NAMALWA (cell line): ENCODE measurements at places on chromosomes 12 and 14.

DNA sequence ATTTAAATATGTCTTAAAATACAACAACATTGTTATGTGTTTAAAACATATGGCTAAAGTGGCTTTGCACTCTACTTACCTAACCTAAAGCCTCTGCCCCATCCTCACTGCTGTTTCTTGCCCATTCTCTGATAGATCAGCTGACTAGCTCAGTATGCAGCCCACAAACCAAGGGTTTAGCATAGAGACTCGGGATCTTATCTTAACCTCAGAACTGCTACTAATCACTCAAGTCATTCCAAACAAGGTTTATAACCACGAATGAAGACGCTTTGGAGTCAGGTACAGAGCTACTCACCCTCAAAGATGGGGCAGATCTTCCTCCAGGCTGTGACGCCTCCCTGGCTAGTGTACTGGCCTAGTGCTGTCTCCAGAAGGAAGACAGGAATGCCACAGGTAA lies 19.3 kb downstream of the SLC6A13 start:
- DNase-seq, result no peak

- no peak for DNase-seq
Observed at GRCh38 chr12:94057262-94058151, 90.9 kb upstream of the PLXNC1 start.

DNA sequence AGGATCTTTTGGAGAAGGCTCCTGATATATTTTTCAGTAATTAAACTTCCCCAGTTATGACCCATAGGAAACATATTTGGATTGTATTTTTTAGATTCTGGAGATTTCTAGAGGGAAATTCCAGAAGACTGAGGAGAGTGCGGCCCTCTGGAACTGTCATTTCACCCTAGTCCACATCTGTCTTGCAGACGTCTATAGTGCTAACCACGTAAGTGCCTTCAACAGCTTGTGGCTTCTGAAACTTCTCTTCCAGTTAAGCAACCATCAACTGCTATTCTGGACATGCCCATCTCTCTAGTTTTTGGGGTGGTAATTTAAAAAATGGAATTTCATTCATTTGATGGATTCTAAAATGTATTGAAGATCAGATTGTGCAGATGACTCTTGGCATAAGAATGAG lies 1098.8 kb downstream of the TMEM121 start:
- DNase-seq, result no peak

GRCh38 chr14:97916100-97916499 lies 1118.9 kb downstream of the VRK1 start:
- DNase-seq, result no peak

GRCh38 chr12:89333564-89334252 lies 18.6 kb downstream of the DUSP6 start:
- no peak for DNase-seq

- no peak for DNase-seq
Observed at GRCh38 chr12:23039834-23040233, 414.9 kb downstream of the ETNK1 start.

DNA sequence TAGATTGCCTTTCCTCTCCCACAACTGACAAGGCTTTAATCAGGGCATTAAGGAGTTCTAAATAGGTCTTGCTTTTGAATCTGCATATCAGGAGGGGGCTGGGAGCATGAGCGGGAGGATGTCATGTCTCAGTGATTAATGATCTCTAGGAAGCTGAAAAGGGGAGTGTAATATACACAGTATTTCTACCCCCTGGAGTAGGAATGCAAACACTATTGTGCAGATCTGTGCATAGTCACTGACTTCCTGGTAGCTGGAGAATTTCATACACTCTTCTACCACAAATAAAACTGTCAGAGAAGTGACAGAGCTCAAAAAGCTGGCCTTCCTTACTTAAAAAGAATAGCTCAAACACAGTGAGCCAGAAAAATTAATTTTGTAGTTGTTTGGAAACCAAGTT lies 65.8 kb downstream of the RIC8B start:
- no peak for DNase-seq

- DNase-seq, result no peak
Observed at GRCh38 chr12:111768159-111768895, 1.6 kb downstream of the ALDH2 start.

DNA sequence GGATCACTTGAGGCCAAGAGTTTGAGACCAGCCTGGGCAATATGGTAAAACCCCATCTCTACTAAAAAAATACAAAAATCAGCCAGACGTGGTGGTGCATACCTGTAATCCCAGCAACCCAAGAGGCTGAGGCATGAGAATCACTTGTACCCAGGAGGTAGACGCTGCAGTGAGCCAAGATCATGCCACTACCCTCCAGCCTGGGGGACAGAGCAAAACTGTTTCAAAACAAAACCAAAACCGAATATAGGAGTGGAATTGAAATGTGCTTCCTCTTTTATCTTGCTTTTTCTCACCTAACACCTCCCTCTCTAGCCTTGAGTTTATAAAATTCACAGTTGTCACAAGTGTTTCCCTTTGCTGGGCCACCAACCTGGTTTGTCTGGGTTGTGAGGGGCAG lies 181.9 kb downstream of the PAH start:
- DNase-seq, result no peak

GRCh38 chr12:80617733-80618132 lies 89.7 kb upstream of the MYF6 start:
- DNase-seq, result no peak

DNA sequence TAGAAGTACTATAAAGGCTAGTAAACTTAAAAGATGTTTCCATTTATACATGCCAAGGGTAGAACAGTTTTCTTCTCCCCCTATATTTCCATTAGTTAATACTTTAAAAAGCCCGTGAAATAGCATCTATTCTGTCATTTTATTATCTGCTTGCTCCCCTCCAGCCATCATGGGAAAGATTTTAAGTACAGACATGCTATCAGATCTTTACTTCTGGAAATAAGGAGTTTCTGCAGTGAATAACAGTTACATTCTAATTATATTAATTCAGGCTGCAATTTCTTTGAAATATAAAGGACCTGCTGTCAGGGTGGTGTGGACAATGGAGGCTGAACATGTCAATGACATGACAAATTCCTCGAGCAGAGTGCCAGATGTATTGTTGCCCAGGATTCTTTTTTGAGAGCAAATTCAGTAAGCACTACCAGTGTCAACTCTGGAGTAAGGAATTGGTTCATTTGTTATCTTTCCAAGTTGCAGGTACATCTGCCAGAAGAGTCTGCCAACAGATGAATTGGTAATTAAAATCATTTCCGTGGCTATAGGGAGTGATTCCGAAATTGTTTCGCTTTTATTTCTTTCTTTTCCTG lies 151.3 kb downstream of the BTG1 start:
- no peak for DNase-seq

DNA sequence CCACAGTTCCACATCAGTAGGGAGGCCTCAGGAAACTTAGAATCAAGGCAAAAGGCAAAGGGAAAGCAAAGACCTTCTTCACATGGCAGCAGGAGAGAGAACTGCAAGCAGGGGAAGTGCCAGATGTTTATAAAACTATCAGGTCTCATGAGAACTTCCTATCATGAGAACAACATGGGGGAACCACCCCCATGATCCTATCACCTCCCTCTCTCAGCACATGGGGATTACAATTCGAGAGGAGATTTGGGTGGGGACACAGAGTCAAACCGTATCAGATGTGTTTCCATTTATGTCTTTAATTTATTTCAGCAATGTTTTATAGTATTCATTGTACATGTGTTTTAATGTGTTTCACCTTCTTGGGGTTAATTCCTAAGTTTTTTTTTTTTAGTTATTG lies 25.8 kb downstream of the METAP2 start:
- no peak for DNase-seq

- DNase-seq, result no peak
Observed at GRCh38 chr14:75191100-75191499, 14.7 kb upstream of the TMED10 start.

DNA sequence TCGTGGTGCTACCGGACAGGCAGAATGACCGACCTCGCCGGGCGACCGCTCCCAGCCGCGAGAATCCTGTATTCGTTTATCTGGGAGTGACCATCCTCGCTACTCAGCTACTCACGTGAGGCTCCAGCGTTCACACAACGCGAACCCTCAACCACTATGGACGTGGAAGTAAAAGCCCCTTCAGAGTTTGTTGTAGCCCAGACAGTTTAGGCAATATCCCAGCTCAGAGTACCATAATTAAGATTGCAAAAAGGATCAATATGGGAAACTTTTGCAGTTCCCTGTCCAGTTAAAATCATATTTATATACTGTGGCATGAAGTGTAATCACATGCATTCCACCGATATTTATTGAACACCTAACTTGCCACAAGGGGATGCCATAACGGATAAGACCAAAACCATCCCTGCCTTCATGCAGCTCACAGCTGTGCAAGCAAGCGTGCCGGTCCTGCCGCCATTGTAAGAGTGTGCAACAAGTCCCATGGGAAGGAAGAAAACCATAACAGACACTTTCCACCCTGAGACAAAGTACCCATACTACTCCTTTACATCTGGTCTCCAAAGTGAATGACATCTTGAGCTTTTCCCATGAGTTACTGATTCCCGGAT lies 938 bp upstream of the MAX start:
- DNase-seq, result no peak

DNA sequence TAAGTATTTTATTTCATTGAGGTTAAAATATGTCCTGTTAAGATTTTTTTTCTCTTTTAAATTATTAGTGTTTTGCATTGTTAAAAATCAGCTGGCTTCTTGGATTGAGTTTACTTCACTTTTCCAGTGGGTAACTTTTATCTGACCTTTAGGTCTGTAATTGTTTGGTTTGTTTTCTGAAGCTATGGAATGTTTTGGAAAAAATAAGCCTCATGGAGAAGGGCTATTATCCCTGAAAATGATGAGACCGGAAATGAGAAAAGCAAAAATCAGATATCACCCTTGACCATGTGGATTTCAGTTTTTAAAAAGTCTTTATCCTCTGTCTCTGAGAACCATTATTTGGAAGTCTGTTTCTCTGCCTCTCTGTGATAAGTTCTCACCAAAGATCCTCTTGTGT lies 180.9 kb downstream of the RAD51B start:
- no peak for DNase-seq

DNA sequence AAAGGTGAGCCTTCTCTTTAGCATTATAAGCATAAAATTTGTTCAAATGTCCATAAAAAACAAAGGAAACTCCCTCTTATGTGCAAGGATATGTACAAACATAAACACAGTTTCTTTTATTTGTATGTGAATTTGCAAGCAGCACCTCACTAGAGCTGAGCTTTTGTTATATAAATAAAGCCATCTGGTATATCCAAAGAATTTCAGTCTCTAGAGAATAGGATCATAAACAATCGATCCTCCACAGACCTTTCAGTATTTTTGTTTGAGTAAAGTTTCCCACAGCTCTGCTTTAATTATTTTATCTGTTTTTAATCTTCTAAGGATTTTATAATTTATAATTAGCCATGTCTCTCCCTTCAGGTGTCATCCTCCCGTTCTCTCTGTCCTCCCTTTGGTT lies 89.2 kb downstream of the OTOGL start:
- DNase-seq, result no peak

GRCh38 chr12:52073531-52074381 lies 4.0 kb downstream of the ATG101 start:
- DNase-seq, result no peak

- DNase-seq, result peak; percentile 51
Observed at GRCh38 chr12:108337235-108338223, 1.6 kb downstream of the CMKLR1 start.

DNA sequence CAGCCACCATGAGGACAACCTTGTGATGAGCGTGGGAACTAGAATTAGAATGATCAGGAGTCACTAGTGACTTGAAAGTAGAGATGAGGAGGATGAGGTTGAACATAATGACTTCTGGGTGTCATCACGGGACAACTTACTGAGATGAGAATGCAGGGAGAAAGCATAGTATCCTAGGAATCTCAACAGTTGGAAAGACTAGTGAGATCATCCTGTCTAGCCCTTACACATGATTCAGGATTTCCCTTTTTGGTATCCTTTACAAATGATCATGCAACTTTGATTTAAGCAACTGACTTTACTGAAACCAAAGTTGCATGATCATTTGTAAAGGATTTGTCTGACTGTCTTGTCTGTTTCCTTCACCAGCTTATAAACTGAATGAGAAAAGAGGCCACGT lies 51.8 kb upstream of the HIF1A start:
- no peak for DNase-seq

GRCh38 chr14:81319946-81320345 lies 80.2 kb downstream of the STON2 start:
- DNase-seq, result no peak

DNA sequence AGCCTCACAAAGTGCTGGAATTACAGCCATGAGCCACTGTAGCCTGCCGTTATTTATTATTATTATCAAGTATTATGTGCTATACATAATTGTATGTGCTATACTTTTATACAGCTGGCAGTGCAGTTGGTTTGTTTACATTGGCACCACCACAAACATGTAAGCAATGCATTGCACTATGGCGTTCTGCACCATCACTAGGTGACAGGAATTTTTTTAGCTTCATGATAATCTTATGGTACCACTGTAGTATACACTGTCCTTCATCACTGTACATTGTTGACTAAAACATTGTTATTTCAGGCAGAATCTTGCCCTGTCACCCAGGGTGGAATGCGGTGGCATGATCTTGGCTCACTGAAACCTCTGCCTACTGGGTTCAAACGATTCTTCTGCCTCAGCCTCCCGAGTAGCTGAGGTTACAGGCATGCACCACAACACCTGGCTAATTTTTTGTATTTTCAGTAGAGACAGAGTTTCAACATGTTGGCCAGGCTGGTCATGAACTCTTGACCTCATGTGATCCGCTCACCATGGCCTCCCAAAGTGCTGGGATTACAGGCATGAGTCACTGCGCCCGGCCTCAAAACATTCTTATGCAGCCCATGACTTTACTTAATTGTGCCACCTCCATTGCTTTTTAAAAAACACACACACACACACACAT lies 17.1 kb downstream of the MRPL42 start:
- DNase-seq, result no peak

- DNase-seq, result no peak
Observed at GRCh38 chr14:56297449-56297848, 179.2 kb downstream of the PELI2 start.

DNA sequence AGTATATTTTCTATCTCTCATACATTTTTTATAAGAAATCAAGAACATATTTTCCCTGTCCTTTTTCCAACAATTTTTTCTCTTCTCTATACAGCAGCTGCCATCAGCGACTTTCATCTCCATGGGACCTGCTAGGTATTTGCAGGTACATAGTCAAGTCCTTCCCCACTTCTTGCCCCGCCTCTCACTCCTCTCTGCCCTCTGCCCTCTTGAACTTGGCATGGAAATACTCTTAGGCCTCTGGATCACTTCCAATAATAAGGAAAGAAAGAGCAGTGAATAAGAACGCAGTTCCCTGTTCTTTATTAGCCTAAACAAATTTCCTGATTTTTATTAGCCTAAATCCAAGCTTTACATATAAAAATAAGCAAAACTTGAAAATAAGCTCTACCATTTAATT lies 353.1 kb downstream of the SEC23A start:
- no peak for DNase-seq

DNA sequence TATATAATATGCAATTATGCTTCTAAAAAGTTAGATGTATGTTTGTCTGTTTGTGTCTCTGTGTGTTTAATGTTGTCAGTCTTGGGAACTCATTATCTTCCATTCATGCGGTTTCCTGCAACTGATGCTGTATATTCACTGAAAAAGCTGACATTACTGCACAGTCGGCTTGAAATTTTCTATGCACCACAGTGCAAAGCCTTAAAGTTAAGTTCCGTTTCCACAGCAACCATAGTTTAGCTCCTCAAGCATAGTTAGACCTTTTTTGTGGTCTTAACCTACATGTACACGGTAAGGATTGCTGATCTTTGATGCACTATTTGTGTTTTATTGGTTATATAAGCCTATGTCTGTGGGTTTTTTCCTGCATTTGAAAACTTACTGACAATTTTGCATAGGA lies 309.4 kb downstream of the KCNC2 start:
- DNase-seq, result no peak

- no peak for DNase-seq
Observed at GRCh38 chr14:49294621-49295148, 291.5 kb downstream of the RPS29 start.

- DNase-seq, result peak; percentile 29
Observed at GRCh38 chr12:47903151-47903611, 1.6 kb downstream of the VDR start.
